ENCODE measurements at places on chromosomes 6 and 20.

GRCh38 chr20:13221313-13221672, 219 bp downstream of the ISM1 start:
- DNase-seq = peak; percentile 3

DNA sequence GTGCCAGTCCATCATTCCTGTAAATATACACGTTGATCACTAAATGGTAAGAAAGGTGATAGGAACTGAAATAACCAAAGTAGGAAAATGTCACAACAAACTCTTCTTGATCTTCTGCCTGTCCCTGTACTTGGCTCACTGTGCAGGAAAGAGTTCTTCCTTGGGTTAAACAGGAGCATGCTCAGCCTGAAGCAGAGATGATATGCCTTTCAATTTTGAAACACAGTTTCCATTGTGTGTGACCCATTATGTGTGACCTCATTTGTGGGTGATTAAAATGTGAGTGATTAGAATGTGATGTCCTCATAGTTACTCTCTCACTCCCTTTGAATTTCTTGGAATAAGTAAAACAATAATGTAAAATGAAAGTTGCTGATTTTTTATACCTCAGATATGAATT, 427.2 kb upstream of the AGPAT4 start:
- DNase-seq = no peak

DNA sequence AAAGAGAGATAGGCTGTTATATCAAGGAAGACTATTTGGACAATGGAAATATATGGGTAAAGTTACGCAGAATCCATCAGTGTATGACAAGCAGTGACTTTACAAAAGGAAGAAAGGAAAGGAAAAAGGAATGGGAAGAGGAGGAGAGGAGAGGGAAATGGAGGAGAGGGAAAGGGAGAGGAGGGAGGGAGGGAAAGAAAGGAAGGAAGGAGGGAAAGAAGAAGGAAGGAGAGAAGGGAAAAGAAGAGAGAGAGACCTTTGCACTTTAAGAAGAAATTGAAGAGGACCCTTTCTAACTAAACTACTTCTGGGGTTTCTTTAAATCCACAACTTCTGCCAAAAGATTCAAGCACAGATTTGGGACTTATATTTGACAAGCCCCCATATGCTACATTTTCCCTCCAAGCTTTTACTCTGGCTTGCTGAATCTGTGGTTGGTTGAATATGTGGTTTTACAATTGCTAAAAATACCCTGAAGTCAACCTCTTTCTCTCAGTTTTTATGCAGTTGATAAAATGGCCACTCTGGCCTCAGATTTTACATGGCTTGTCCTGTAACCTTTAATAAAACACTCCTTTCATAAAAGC, 120.8 kb upstream of the RAB32 start:
- DNase-seq = no peak

DNA sequence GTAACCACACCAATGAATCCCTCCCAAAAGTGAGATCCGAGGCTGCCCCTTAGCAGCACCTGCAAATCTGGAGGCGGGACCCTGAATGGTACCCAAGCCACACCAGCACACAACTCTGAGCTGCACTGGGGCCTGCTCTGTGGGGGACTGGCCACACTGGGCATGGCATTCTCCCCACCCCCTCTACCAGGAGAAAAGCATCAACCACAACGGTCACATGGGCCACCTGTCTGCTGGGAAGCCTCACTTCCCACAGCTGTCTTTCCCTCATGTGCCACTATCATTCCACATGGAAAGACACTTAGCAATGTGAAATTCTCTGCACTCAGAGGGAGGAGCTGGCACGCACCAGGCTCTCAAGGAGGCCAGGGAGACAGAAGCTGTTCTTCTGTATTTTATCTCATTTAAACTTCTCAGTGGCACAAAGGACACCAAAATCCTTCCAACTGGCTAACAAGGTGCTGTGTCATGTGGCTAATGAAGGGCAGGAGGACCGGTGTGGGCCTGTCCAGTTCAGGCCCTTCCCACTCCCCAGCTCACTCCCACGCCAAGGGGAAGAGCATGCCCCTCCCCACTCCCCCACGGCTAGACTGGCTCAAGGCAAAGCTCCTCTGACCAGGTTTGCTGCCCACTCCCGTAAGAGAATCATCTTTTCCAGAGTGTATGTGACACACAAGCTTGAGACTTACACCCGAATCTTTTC, 19.0 kb downstream of the YTHDF1 start:
- no peak for DNase-seq

GRCh38 chr6:164502833-164503232, 806.6 kb downstream of the C6orf118 start:
- DNase-seq = no peak

GRCh38 chr6:87807475-87807874, 105.4 kb upstream of the AKIRIN2 start:
- DNase-seq = no peak

GRCh38 chr20:38965264-38965663, 3.1 kb downstream of the DHX35 start:
- no peak for DNase-seq

GRCh38 chr6:147507162-147508041, 1.1 kb upstream of the SAMD5 start:
- DNase-seq = no peak

DNA sequence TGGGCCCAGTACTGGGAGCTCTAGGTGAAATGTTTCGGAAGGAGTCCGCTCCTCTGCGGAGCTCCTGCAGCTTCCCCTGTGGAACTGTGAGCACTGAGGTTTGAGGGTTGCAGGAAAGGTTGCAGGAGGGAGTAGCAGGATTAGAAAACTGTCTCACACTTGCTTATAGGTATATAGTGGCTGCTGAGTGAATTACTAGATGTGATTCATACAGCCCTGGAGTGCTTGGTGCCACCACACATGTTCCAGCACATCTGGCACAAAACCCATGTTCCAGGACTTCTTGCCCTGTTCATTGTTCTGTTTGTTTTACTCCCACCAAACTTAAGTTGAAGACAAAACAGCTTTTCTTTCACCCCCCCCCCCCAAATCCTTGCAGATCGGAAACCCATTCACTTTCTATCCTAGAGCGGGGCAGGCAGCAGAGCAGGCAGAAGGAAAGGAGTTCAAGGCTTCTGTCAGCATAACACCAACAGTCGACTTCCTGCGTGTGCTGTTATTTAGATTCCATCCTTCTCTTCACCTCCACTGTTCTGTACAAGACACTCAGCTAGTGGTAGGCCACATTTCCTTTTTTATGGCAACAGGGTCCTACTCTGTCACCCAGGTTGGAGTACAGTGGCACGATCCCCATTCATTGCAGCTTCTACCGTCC, 669 bp upstream of the PEX6 start:
- DNase-seq = no peak

DNA sequence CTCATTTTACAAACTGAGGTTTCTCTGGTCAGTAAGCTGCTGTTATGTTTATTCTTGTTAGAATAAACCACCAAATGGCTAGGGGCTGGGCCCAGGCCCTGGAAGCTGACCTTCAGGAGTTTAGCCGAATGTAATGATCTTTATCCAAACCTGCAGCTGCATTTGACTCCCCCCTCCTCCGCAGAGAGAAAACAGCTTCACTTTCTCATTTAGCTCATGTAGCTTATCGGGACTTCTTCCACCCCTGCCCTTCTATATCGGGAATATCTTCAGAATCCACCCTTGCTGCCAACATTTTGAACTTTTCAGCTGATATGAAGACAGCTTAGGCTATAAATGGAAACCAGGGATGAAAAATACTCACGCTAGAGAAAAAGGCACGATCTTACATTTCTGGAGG, 102.6 kb downstream of the ZMYND8 start:
- no peak for DNase-seq

DNA sequence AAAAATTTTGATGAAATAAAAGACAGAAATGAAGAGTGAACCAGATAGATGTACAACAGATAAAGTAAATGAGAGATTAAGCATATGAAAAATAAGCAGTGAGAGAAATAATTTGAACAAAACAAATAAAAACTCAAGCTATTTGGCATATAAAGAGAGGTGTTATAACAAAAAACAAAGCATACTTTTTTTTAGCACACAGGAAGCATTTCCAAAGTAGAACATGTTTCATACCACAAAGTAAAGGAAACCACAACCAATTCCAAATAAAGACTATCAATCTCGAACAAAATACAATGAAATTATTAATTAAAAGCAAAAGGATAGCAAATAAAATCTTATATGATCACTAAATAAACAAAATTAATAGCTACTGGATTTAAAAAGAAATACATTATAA, 6.8 kb downstream of the THEMIS start:
- no peak for DNase-seq

GRCh38 chr6:135535989-135536414, 38.5 kb upstream of the AHI1 start:
- peak; percentile 61 for DNase-seq

DNA sequence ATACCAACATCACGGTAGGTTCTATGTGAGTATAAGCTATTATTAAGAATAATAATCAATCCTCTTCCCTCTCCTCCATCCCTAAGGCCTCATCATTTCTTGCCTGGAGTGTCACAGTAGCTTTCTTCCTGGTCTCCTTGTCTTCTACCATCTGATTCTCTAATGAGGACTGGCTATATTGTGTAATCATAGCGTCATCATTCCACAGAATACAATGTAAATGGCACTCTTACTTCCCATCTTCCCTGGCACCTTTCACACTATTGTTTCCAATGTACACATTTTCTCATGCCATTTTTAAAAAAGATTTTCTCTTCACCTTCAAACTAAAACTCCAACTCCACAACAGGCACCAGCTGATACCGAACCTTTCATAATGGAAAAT, 2.2 kb upstream of the BTN3A2 start:
- DNase-seq = no peak

DNA sequence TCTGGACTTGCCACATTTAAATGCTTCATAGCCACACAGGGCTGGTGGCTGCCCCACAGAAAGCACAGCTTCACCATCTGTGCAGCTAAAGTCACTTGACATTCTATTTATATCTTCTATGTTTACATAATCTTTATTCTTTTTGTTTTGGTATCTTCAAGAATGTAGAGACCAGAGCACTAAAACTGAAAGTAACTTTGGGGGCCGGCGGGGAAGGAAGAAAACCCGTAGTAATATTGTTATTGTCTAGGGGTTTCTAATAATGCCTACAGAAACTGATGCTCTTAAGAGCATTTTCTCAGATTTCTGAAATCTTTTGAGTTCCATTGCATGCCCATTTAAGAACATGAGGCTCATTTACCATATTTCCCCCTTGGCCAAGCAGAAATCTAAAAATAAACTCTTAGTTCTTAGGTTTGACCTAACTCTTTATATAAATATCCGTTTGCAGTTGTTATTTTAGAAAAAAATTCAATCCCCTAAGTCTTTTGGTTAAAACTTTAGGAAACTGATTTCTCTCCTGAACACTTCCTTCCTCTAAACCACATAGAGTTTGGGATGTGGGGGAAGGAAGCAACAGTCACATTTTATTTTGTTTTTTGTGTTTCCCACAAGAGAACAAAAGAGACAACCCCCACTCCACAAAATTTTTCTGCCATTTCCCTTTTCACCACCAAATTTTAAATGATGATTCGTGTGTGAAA, 207.6 kb downstream of the OGFRL1 start:
- DNase-seq = peak; percentile 2

- no peak for DNase-seq
Observed at GRCh38 chr20:43731927-43732326, 5.1 kb upstream of the GTSF1L start.

DNA sequence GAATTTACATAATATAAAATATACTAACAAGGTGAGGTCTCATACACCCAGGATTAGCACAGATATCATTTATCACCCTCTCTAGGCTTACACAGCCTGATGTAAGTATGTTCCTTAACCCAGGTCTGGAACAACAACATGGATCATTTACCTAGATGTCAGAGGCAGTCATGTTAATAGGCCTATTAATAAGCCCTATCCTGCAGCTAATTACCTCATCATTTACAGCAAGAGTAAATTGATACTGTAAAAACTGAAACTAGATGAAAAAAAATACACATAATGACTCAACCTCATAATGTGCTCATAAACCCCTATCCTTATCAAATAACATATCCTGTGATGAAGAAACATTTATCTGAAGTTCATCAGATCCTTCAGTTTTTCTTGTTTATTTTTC, 334.3 kb upstream of the MANEA start:
- no peak for DNase-seq

GRCh38 chr6:139852488-139853140, 478.2 kb upstream of the CITED2 start:
- DNase-seq = no peak

DNA sequence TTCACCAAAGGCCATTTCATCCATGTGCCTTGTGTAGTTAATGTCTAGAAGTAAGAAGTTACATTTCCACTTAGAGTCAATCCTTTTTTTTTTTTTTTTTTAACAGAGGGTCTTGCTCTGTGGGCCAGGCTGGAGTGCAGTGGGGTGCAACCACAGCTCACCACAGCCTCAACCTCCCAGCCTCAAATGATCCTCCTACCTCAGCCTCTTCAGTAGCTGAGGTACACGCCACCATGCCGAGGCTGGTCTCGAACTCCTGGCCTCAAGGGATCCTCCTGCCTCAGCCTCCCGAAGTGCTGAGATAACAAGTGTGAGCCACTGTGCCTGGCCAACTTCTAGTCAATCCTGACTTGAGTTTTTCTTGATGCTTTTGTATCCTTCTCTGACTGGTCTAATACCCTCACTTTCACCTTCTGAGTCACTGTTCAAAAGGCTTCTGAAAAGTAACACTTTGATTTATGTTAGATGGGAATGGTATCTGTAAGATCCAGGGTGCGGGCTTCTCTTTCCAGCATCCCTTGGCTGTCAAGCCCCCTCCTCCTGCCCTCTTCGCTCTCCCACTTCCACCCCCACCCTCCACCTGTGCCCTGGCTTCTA, 22.1 kb downstream of the TRAM2 start:
- no peak for DNase-seq

DNA sequence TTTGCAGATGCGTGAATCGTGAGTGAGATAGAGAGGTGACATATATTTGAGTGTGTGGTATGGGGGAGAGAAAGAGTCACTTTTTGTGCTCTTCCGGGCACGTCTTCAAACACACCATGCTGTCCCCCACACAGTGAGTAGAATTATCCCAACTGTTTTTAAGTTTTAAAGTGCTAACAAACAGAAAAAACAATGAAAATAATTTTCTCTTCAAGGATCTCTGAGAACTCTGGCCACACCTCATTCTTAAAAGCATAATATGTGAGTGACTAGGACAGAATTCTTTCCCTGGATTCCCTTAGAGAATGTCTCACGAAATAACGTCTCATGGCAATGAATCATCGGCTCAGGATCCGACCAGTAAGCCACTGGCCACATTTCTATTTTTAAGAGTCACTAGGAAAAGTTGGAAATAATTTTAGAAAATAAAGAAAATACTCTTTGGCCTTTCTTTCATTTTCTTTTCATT, 235.7 kb upstream of the ZNF217 start:
- no peak for DNase-seq

DNA sequence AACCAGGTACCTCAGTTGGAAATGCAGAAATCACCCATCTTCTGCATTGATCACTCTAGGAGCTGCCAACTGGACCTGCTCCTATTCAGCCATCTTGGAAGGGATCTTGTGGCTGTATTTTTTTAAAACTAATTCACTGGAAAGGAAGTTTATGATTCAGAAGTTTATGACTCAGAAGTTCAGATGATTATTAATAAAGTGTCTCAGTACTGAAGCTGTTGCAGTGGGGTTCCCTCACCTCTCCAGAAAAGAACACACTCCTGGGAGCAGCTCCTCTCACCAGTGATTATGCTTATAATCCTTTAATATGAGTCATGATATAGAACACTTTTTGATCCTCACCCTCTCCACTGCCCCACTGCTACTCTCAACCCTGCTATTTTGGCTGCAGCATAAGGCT, 291.2 kb upstream of the HS3ST5 start:
- DNase-seq = no peak

GRCh38 chr20:58715801-58716475, 23.3 kb downstream of the NPEPL1 start:
- no peak for DNase-seq
